Stimulated activated effector memory CD8-positive, alpha-beta T cell treated with anti-CD3 and anti-CD28 coated beads, Interleukin-12 subunit alpha, Interleukin-12 subunit beta, amount 100 ng/mL, for 72 hours (primary cell): ENCODE measurements at places on chromosomes 1 and 21.

- no peak for DNase-seq
These were observed 328.8 kb downstream of the PLA2G4A start for GRCh38 chr1:187157552-187157951.

GRCh38 chr1:97803026-97803425, 117.8 kb downstream of the DPYD start:
- no peak for DNase-seq

GRCh38 chr21:14989359-14989758, 75.4 kb downstream of the NRIP1 start:
- no peak for DNase-seq

GRCh38 chr1:184935920-184936798, 38.1 kb downstream of the NIBAN1 start:
- no peak for DNase-seq

GRCh38 chr1:181353526-181353925, 129.8 kb upstream of the CACNA1E start:
- DNase-seq = no peak

- DNase-seq = no peak
These were observed 17.0 kb downstream of the MARK1 start for GRCh38 chr1:220544901-220545303.

DNA sequence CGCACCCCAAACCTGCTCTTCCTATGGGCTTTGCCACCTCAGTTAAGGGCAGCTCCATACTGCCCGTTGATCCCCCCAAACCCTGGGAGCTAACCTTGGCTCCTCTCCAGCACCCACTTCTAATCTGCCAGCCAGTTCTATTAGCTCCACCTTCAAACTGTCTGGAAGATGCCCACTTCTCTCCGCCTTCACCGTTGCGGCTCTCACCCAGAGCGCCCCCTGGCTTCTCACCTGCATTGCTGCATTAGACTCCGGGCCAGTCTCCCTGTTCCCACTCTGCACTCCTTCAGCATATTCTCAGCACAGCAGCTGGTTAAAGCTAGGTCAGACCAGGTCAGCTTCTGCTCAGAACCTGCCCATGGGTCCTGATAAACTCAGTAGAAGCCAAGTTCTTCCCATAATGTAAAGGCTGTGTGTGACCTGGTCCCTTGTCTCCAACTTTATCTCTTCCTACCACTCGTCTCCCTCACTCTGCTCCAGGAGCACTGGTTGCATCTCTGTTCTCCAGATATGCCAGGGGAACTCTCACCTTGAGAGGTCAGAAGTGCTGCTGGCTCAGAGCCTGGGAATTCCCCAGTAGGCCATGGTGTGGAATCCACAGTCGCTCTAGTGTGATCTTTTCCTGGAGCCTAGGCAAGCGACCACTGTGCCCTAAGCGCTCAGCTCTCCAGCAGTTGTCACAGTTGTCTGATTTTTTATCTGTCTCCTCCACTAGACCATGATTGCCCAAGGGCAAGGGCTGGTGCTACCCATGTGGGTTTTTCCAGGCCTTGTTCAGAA, 150.3 kb downstream of the HMGB4 start:
- DNase-seq = no peak

DNA sequence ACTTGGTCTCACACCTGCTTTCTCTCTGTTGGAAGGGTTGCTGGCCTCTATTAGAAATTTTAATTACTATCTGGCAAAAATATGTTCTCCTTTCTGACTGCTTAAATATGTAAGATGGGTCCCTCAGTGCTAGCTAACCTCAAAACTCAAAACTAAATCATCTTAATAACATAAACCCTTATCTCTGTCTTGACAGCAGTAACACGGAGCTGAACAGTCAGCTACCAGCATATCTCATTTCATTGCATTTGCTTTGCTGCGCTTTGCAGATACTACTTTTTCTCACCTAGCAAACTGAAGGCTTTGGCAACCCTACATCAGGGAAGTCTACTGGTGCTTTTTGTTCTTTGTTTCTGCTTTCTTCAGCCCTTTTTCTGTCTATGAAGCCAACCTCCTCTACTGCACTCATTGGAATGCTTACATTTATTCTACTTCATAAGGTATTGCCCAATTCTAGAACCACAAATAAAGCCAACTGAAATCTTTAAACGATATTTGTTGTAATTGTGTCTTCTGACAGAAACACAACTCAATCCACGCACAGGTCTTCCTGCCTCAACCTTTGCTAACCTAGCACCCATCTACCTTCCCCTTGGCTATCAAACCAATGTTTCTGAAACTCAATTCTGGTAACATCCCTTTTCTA, 95.6 kb downstream of the RERE start:
- no peak for DNase-seq

- no peak for DNase-seq
These were observed 52.8 kb upstream of the EDN2 start for GRCh38 chr1:41537251-41537650.

DNA sequence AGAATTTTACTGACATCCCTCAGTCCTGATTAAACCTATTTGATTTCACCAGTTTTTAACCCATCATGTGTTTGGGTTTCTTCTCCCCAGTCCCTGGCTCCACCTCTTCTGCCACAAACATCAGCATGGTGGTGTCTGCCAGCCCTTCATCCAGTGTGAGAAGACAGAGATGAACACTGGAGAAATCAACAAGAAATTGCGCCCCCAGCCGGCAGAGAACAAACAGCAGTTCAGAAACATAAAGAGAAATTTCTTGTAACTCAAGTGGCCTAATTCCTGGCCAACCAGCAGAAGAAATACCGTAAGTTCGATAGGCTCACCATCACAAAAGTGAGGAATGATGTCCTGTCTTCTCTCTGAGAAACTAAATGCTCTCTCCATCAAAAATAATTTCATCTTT, 18.3 kb downstream of the S100A11 start:
- no peak for DNase-seq

- DNase-seq = no peak
These were observed 116.2 kb upstream of the USP24 start for GRCh38 chr1:55331351-55331750.
